ENCODE measurements at places on chromosomes 13 and 19. TPM values are rescaled to one million over a fixed set of nuclear protein-coding genes. Genes with fewer than 3 reads are reported as not detected.

LRRC4B gene
- not detected for total RNA-seq

ZNF667 gene
- 0.35 TPM for total RNA-seq

RHPN2 gene
- 1.1 TPM for total RNA-seq

CPT1C gene
- total RNA-seq: 0.84 TPM

SCEL gene
- total RNA-seq: not detected

PDCD5 gene
- 281 TPM for total RNA-seq

CDC37 gene
- total RNA-seq: 277 TPM

UGGT2 gene
- 0.20 TPM for total RNA-seq

ATP4A gene
- not detected for total RNA-seq

COMP gene
- not detected for total RNA-seq

C1QTNF9 gene
- not detected for total RNA-seq

GAPDHS gene
- total RNA-seq: not detected

ANKLE1 gene
- total RNA-seq: 15.2 TPM

FBXO27 gene
- 0.80 TPM for total RNA-seq

GDF15 gene
- total RNA-seq: 0.29 TPM

KISS1R gene
- total RNA-seq: 2.3 TPM

ZSCAN1 gene
- not detected for total RNA-seq

ZNF324B gene
- 11.3 TPM for total RNA-seq

CEACAM19 gene
- 0.24 TPM for total RNA-seq

DNA sequence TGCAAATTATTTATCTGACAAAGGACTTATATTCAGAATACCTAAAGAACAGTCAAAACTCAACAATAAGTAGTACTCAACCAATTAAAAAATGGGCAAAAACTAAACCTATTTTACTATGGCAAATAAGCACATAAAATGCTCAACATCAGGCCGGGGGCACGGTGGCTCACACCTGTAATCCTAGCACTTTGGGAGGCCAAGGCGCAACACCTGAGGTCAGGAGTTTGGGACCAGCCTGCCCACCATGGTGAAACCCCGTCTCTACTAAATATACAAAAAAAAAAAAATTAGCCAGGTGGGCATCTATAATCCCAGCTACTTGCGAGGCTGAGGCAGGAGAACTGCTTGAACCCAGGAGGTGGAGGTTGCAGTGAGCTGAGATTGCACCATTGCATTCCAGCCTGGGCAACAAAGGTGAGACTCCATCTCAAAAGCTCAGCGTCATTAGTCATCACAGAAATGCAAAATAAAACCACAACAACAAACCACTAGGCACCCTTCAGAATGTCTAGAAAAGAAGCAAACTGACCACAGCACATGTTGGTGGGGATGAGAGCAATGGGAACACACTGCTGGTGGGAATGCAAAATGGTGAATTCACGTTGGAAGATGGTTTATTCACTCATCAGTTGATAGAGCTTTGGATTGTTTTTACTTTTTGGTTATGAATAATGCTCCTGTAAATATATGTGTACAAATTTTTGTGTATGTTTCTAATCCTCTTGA, 180.6 kb upstream of the SOX1 start:
- DNase-seq: no peak

GRCh38 chr13:71852736-71853135, 14.3 kb downstream of the DACH1 start:
- no peak for DNase-seq

- peak; percentile 56 for DNase-seq
These were observed 421 bp downstream of the DGKH start for GRCh38 chr13:42048684-42049453.

GRCh38 chr13:33205804-33206221, 79.7 kb downstream of the STARD13 start:
- DNase-seq: no peak

DNA sequence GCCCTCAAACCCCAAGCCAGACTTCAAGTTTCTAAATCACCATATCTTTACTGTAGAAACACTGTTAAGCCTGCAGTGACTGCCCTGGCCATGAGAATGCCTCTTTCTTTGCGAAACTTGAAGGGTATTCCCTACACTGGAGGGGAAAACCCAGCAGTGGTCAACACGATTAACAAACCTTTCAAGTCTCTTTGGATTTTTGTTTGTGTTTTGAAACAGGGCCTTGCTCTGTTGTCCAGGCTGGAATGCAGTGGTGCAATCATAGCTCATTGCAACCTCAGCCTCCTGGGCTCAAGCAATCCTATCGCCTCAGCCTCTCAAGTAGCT, 17.4 kb upstream of the POMP start:
- DNase-seq: no peak

DNA sequence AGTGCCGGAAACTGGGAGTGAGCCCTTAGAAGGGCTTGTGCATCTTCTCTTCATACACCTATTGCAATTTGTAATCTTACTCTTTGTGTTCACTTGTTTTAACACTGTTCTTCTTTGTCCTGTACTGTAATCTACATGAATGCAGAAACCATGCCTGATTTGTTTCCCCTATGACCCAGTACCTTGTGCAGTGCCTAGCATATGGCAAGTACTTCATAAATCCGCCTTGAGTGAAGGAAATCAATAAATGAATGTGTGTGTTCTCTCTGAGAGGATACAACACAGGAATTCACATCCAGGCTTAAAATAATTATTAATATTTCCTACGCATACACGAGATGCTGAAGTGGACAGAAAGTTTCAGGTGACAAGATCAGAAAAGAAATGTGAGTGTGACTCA, 172.6 kb downstream of the GPC6 start:
- no peak for DNase-seq

DNA sequence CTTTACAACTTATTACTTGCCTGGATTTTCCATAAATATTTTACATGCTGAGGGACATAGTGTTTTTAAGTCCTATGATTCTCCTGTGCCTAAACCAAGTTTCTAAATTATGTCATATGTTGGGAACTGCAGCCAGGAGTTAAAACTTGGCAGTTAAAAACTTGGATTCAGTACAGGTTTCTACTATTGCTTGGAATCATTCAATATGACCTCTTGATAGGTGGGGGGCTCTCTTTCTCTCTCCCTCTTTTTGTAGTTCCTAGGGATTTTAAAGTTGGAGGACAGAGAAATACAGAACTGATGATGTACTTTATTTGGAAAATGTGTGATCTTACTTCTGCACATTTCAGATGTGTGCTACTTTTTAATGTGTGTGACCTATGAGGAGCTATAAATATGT, 4.7 kb downstream of the CSNK1A1L start:
- no peak for DNase-seq

DNA sequence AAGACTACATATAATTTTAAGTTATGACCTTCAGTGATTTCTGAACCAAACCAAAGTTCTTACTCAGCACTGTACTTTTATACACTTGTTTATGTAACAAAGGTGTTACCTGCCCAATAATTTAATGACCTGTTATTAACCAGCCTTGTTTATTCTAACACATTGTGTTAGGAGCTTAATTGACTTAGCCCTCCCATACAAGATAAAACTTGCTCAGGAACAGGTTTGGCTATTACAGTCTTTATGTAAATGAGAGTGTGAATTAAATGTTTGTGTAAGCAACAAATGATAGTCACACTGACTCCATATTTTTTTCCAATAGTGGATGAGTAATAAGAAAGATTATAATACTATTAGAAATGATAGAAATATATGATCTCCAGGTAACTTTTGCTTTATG, 51.8 kb upstream of the MYCBP2 start:
- no peak for DNase-seq

GRCh38 chr19:45884682-45885555, 1.0 kb downstream of the IRF2BP1 start:
- peak; percentile 55 for DNase-seq

- no peak for DNase-seq
These were observed 39.1 kb upstream of the TFDP1 start for GRCh38 chr13:113545455-113545930.

GRCh38 chr13:41179593-41180250, 14.6 kb downstream of the KBTBD7 start:
- DNase-seq: no peak

DNA sequence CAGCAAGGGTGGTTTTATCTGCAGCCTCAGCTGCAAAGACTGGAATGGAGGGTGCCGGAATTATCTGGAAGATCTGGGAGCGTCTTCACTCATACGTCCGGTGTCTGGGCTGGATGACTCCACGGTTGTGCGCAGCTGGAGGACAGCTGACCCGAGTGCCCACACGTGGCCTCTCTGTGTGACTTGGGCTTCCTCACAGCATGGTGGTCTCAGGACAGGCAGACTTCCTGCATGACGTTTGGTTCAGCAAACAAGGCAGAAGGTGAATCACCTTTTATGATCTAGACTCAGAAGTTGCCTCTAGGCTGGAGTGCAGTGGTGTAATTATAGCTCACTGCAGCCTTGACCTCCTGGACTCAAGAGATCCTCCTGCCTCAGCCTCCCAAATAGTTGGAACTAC, 33.2 kb downstream of the CACNG6 start:
- no peak for DNase-seq

DNA sequence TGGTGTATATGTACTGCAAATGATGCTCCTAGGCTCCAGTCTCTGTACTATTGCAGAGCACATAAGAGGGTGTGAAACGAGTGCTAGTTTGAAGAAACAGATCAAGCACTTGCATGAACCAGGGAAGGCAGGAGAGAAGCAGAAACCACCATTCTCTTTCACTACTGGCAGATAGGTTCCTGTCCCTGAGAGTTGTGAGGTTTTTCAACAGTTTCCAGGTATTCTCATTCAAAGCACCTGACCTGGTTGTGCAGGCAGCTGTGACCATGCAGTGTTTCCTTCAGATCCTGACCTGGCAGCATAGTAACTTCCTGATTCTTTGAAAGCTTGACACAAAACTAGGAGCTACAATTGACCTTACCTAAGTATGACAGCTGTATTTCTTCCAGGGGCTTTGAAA, 164.9 kb downstream of the UFM1 start:
- DNase-seq: no peak

GRCh38 chr13:47251771-47252170, 354.9 kb upstream of the HTR2A start:
- no peak for DNase-seq

- no peak for DNase-seq
These were observed 11.8 kb upstream of the SELENOW start for GRCh38 chr19:47766670-47767069.

GRCh38 chr19:9936326-9937000, at the start of gene OLFM2:
Gene OLFM2 (minus strand): TSS chr19:9936515. CDS start chr19:9936366, 149 bp downstream.
- DNase-seq: no peak

DNA sequence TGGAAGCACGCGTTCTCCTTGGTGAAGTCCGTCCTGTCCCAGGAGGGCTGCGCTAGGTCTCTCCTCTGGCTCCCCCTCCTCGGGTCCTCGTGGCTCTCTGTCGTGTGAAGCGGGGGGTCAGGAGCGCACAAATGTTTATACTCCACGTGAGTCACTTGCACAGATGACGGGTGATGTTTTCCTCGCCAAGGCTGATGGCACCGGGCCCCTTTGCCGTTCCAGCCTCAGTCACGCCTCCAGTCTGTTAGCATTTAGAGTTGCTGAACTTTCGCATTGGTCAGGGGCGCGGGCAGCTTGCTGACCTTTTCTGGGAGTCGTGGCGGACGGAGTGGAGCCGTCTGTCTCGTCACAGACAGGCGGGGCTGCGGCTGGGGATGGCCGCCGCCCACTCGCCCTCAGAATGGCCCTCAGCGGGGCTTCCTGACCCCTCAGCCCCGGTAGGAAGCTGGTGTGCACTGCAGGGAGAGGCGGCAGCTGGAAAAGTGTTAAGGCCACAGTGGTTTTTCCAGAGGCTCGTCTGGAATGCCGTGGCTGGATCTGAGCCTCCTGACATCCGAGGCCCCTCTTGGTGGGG, 13.7 kb downstream of the KLHL26 start:
- no peak for DNase-seq

DNA sequence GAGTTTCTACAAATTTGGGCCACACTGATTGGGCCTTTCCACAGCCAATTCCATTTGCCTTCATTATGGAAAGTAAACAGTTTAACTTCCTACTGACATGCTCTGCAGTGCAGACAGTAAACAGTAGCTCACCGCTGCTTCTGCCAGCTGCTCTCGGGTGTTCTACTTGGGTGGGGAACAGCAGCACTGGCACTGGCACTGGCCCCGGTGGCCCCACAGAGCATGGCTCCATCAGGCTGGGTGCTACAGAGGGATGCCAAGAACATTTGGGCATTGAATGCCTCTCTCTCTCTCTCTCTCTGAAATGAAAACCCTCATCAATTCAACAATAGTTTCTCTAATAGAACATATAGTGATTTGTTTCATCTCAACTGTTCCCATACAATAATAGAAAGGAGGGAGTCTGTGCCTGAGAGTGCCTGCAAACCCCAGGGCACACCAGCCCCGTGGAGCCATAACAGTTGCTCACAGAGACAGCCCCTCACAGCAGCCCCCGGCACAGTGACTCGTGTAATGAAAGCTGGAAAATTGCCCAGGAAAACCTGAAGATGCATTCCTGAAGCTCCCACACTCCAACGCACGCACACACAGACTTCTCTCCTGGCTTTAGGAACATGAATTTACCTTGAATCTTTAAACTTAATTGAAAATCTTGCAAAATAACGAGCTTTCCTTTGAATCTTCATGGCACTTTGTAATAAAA, 38.2 kb upstream of the GJB6 start:
- no peak for DNase-seq

GRCh38 chr13:100428986-100429385, 159.6 kb downstream of the GGACT start:
- DNase-seq: no peak

- no peak for DNase-seq
These were observed 167.1 kb downstream of the LMO7 start for GRCh38 chr13:75803164-75803611.

GRCh38 chr19:5321851-5322681, 18.5 kb downstream of the PTPRS start:
- DNase-seq: no peak

DNA sequence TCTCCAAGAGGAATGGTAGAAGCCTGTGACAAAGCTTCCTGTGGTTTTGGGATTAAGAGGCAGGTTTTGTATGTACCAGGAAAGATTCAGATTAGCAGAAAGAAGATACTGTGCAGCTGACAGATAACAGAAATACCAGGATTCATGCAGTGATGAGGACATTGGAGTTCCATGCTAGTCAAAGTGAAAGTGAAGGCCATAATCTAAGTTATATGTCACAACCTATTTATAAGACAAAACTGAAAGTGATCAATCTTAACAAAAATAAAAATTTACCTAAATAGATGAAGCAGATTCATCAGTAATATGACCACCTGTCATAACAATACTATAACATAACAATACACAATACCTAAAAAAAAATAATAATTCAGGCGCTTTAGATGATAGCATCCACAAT, 1305.2 kb upstream of the PCDH9 start:
- no peak for DNase-seq

DNA sequence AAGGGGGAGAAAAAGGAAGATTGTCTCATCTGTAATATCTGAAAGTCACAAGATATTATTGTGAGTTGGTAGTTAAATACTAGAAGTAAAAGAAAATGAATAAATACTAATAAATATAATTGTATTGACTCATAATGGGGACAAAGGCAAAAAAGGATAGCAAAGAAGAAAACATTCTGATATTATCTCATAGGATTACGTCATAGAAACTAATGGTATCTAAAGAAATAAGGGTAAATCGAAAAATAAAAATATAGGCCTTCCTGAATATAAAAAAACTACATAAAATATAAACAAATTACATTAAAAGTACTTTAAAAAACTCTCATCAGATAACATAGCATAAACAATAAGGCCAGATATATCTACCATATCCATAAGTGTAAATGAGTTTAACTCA, 38.6 kb upstream of the TDRD3 start:
- no peak for DNase-seq

GRCh38 chr13:29369060-29369743, 226.3 kb downstream of the SLC7A1 start:
- no peak for DNase-seq

GRCh38 chr13:77026255-77026860, 601 bp downstream of the FBXL3 start:
- peak; percentile 70 for DNase-seq

Measured in CD8-positive, alpha-beta memory T cell (primary cell).